ENCODE measurements at places on chromosomes 4 and X.

DNA sequence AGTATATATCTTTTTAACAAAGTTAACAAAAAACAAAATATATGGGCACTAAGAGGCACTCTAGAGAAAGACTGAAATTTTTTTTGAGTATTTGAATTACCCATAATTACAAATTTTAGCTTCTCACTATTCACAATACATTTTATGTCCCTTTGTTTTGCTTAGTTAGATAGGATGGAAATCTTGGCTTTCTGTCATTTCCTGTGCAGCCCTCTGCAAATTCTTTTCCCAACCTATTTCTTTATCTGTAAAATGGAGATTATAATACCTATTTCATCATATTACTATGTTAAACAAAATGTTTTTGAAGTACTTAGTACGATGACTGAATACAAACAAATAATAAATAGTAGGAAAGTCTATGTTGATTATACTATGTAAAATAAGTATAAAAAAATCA, 710.0 kb downstream of the CCSER1 start:
- DNase-seq, result no peak

DNA sequence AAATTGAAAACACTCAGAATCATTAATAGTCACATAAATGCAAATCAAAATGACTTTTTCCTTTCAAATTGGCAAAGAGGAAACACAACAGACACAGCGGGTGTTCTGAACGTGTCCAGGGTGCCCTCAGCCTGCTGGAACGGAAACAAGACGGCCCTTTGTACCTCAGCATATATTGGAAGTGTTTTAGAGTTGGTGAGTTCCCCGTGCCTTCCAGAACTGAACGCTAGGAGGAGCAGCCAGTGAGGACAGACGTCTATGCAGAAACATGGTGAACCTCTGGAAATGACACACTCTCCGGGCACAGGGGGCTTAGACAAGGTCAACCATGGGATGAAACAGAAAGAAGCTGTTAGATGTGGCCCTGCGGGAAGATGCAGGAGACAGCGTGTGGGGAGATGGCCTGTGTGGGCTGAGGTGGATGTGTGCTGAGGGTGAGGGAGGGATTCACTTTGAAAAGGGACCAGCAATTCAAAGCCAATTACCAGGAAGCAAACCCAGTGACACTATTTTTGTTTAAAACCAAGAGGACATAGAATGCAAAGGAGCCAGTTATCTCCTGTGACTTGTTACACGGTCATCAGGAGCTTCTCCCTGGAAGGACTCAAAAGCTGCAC, 40.4 kb downstream of the RNF212 start:
- peak; percentile 50 for DNase-seq

DNA sequence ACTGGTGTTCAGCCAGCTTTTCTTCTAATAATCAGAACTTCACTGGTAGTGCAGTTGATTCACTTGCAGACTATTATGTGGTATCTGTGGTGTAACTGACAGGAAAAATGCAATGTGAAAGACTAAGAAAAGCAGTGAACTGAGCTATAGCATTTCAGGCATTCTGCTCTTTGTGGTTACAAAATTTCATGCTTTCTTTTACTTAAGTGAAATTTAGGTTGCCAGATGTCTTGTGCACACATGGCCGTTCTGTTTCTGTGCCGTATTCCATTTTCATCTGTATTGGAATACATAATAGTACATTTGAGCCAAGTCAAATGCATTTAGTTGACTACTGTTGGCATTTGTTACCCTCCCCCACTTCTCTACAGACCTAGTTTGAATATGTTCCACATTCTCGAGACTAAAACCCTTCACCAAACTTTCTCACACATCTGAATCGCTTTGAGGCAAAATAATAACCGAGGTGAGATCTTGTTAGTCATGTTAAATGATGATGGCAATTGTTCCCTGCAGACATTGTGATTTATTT, 8.2 kb downstream of the RTL3 start:
- peak; percentile 30 for DNase-seq

GRCh38 chr4:41976775-41977516, 4.6 kb upstream of the DCAF4L1 start:
- no peak for DNase-seq

DNA sequence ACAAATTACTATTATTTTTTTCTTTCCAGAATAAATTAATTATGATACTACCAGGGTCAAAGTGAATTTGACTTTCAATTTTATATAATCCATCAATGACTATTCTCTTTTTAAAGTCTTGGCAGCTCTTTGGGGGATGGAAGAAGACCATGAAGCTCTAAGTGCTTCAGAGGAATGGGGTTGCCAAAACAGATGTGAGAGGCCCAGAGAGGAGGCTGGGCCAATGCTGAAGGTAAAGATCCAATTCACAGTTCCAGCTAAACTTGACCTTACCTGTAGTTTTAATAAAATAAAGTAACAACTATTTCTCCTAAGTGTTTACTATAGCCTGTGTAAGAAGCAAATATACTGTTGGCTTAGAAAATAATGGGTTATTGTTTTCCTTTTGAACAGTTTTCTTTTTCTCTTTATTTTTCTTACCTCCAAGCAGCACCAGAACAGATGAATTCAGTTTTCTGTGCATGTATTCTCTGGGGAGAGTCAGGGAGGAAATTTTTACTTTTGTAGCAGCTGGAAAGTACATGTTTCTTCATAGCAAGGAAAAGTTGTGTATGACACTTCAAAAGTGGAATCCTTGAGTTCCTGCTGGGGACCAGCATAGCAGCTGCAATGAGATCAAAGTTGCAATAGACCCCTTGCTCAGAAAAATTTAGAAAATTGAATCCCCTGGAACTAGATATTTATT, 104.9 kb downstream of the CEP44 start:
- DNase-seq, result no peak

DNA sequence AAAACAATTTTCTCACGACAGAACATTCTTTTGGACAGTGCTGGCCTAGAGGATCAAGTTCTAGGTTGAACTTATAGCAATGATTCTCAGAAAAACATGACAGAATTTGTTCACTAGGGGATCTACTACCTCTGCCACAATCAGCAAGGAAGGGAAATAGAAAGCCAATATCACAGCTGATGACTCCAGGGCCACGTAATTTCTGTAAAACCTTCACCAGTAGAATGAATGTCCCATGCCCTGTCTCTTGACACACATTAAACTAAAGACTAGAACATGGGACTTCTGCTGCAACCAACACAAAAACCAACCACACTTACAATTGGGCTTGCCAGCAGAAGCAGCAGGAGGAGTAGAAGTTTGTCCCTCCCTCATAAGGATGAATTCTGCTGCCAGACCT, 86.0 kb upstream of the NPFFR2 start:
- DNase-seq, result no peak

GRCh38 chrX:72479324-72480274, 93.0 kb downstream of the HDAC8 start:
- no peak for DNase-seq

GRCh38 chr4:143609492-143609891, 91.0 kb downstream of the FREM3 start:
- no peak for DNase-seq
